ENCODE measurements at places on chromosomes 11 and 22.

DNA sequence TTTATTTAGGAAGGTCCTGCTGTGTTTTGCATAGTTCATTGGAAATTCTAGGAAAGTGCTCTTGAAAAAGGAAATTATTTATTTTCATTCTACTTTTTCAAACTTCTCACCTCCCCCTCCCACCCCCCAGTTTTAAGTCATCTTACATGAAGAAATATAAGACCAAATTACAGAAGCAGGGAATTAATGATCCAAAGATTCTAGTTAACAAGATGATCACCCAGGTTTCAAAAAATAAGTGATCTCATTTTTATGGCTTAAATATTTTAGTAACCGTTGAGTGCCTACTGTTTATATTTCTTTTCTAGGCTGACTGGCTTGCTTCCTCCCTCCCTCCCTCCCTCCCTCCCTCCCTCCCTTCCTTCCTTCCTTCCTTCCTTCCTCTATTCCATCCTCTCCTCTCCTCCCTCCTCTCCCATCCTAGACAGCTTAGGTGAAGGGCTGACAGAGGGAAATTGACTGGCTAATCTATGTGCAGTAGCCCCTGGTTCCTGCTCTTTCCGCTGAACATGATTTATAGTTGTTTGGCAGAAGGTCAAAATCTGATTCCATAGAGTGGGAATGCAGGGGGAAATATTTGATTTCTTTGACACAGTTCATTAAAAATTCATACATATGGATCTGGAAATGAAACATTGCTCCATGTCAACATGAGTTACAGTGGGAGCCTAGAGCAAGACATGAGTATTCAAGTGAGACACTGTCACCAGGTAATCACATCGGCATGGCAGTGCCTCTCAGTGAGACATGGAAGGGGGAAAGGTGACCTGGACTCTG, 123.4 kb downstream of the COMMD9 start:
- no peak for DNase-seq

- no peak for DNase-seq
These were observed 354.7 kb upstream of the NARS2 start for GRCh38 chr11:78929207-78929905.

DNA sequence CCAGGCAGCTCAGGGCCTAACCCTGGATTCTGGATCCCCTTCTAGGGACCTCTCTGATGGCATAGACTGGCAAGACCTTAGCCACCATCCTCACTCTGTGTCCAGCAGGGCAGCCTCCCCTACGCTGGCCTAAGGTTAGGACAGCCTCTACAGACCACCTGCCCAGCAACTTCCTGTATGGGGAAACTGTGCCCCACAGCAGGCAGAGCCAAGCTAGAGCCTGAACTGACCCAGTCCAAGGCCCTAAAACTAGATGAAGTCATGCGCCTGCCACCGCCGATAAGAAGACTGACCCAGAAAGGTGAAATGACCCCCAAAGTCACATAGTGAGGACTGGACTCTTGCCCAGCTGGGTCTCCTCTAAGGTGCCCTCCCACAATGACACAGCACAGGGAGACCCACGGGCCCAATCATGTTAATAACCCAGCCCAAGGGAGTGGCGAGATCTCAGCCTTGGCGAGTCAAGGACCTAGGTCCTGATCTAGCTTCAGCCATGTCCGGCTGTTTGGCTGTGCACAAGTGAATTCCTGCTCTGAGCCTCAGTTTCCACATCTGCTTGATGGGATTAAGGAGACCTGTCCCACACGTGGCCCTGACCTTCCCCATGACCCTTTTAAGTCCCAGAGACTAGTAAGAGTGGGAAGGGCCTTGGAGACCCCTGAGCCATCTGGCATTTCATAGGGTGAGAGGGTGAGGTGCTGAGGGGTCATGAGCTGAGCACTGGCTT, 17.6 kb downstream of the STARD10 start:
- DNase-seq: no peak

GRCh38 chr11:124446916-124447315, 1.4 kb upstream of the OR8B8 start:
- DNase-seq: no peak

DNA sequence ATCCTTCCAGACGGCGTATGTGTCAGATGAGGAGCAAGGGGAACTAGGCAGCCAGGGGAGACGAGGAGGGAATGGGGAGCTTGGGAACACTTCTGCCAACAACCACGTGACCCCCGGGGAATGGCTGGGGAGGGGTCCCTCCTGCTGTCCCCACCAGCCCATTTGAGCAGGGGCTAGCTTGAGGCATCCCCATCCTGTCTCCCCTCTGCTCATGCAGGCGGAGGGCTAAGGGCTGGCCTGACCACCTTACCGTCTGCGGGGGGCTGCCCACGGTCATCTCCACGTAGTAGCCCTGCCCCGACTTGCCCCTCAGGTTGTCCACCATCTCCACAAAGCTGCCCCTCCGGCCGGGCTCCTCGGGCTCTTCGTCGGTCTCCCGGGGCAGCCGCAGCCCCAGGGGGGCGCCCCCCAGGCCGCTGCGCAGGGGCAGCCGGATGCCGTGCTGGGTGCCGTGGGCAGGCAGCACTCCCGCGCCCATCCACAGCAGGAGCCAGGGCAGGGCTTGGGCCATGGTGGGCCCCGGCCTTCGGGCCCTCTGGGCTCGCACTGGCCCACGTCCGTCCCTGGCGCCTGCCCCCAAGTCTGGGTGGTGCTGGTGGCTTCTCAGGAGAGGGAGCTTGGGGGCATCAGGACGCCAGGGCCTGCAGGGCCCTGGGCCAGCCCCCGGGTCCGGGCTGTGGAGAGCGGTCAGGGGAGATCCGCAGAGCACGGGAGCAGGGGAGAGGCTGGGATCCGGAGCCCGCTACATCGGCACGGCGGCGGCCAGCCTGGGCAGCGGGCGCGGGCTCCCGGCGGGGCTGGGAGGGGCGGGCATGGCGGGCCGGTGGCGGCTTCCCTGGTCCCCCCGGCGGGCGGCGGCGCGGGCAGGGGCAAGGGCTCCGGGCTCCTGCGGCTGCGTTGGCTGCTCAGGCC, 515 bp downstream of the BACE1 start:
- DNase-seq: no peak

Data from GM04504 (cell line).